ENCODE measurements at places on chromosomes 5 and 9. TPM values are rescaled to one million over a fixed set of nuclear protein-coding genes. Genes with fewer than 3 reads are reported as not detected.

AIF1L gene
- 21.1 TPM for total RNA-seq

PSD2 gene
- not detected for total RNA-seq

PPP1R2B gene
- total RNA-seq = not detected

GLRA1 gene
- total RNA-seq = not detected

SPINK6 gene
- 0.42 TPM for total RNA-seq

C9 gene
- 0.58 TPM for total RNA-seq

PCDHA7 gene
- total RNA-seq = 0.87 TPM

TRAF1 gene
- 6.8 TPM for total RNA-seq

PPP1R26 gene
- total RNA-seq = 18.1 TPM

KCNIP1 gene
- 0.52 TPM for total RNA-seq

QSOX2 gene
- 10.5 TPM for total RNA-seq

PLEKHG4B gene
- 1.2 TPM for total RNA-seq

CAMLG gene
- 23.6 TPM for total RNA-seq

RLN1 gene
- 0.42 TPM for total RNA-seq

ZNF354C gene
- total RNA-seq = 6.3 TPM

ANKRD34B gene
- total RNA-seq = 0.15 TPM

FBN2 gene
- total RNA-seq = 6.2 TPM

ADCY2 gene
- 0.34 TPM for total RNA-seq

AK8 gene
- total RNA-seq = 1.9 TPM

Measured in left lung (tissue), 14 donors.